ENCODE measurements at places on chromosomes 6 and 20.

GRCh38 chr6:139595183-139595582 lies 220.7 kb upstream of the CITED2 start:
- peak; percentile 17 for DNase-seq

- DNase-seq: no peak
Observed at GRCh38 chr6:127608554-127609270, 31.7 kb downstream of the C6orf58 start.

GRCh38 chr6:30571762-30572082 lies 480 bp downstream of the ABCF1 start:
- DNase-seq: no peak

GRCh38 chr6:144360401-144360800 lies 75.3 kb downstream of the UTRN start:
- DNase-seq: no peak

- DNase-seq: no peak
Observed at GRCh38 chr6:12342664-12343063, 52.5 kb downstream of the EDN1 start.

DNA sequence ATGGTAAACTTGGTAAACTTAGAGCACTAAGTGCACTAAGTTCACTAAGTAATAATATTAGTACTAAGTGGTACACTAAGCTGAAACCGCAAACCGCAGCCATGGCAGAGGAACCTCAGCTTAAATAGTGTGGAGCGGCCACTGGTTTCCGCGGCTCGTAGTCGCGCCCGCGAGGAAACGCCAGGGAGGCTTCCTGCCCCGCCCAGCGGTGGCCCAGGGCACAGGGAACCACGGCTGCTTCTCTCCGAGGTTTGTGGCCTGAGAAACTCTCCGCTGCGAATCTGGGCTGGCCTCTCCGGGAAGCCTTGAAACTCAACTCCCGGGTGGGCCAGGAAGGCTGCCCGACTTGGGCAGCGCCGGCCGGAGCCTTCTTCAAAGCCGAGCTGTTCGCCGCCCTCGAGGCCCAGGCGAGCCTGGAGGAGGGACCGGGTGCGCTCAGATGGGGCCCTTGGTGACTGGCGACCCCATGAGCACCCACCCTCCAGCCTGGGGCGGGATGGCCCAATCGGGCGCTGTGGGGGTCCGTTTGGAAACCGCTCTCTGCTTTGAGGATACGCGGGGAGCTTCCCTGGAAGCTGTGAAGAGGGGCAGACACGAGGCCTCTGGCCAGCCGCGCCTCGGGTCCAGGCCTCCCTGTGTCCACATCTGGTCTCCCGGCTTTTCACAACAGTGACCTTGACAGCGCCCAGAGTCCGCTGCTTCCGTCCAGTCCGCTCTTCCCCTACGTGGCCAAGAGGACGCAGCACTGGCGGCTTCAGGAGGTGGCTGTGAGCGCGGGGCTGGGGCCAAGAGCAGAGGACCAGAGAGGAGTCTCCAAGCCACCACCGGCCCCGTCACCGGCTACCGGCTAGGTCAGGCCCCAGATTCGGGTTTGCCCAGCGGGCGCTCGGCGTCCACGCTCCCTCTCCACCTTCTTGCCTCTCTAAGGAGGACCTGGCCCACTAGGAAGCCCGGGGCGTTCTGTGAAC lies 25.4 kb upstream of the HLA-E start:
- DNase-seq: peak; percentile 19

DNA sequence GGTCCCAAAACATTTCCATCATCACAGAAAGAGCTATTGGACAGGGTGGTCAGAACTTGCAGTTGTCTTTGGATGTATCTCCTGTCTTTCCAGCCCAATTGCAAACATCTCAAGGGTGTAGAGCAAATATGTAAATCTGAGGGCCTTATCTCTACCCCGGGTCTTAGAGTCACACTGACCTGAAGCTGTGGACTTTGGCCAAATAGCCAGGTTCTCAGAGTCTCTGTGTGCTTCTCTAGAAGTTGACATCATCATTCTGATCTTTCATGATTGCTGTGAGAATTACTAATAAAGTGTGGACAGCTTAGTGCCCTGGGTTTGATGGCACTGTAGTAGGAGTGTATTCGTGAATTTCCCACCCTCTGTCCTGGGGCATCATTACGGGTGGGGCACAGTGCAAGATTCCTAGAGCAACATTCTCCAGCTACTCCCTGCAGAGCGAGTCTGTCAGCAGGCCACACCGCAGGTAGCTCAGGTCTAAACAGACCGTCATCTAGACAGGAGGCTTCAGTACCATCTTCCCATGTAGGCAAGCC lies 71.1 kb downstream of the SLC24A3 start:
- no peak for DNase-seq

DNA sequence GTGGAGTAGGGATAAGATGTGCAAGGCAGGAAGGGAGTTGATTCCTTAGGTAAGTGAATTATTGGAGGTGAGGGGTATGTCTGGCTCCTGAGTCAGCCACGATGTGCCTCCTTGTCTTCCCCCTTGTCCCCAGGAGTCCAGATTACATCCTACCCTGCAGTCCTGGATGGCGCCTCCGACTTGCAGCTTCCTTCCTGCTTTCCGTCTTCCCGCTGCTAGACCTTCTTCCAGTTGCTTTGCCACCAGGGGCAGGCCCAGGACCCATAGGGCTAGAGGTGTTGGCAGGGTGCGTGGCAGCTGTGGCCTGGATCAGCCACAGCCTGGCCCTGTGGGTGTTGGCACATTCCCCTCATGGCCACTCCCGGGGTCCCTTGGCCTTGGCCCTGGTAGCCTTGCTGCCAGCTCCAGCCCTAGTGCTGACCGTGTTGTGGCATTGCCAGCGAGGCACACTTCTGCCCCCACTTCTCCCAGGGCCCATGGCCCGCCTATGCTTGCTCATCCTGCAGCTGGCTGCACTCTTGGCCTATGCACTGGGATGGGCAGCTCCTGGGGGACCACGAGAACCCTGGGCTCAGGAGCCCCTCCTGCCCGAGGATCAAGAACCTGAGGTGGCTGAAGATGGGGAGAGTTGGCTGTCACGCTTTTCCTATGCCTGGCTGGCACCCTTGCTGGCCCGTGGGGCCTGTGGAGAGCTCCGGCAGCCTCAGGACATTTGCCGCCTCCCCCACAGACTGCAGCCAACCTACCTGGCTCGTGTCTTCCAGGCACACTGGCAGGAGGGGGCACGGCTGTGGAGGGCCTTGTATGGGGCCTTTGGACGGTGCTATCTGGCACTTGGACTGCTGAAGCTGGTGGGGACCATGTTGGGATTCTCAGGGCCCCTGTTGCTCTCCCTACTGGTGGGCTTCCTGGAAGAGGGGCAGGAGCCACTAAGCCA lies 4.9 kb downstream of the ABCC10 start:
- DNase-seq: no peak

GRCh38 chr6:31579546-31580437 lies 2.4 kb downstream of the LTB start:
- no peak for DNase-seq

- DNase-seq: peak; percentile 90
Observed at GRCh38 chr20:38932457-38933120, 6.4 kb downstream of the FAM83D start.

GRCh38 chr6:93416571-93417420 lies 2.6 kb downstream of the EPHA7 start:
- DNase-seq: peak; percentile 12

GRCh38 chr20:33124261-33124660 lies 43.7 kb upstream of the BPIFA2 start:
- no peak for DNase-seq

- DNase-seq: no peak
Observed at GRCh38 chr20:44247131-44247571, at the start of gene GDAP1L1. Gene GDAP1L1, plus strand, starts transcription at chr20:44247308. Its CDS starts 27 bp downstream, at chr20:44247335.

DNA sequence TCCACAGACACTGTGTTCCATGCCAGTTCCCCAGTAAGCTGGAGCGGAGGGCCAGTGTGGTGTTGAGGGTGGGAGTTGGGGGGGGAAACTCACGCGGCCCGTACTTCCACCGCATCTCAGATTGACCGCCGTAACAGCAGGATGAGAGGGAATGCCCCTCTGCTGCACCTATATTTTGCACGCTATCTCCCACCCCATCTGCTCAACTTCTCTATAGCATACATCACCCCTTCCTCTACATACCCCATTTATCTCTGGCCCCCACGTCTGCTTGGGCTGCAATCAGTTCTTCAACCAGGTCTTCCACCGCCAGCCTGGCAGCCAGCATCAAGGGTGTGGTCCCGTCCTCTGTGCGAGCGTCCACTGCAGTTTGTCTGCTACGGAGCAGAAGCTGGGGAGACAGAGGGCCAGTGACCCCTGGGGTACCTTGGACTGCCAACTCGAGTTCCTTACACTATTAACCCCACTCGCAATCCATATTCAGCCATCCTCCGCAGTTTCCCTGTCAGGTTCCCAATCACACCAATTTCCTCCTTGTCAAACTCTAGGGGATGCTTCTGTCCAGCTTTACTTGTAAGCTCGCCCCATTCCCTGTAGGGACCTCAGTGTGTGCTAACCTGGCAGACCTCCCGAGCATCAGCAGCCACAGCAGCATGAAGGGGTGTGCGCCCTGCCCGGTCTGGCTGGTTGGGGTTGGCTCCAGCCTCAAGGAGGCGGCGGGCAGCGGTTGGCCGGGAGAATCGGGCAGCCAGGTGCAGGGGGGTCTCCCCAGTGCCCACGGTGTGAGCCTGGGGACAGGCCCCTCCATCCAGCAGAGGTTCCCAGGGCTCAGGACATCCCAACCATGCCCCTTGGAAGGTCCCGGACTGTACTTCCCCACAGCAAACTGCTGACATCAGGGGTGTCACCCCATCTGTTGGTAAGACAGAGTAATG lies 4.5 kb upstream of the GPSM3 start:
- DNase-seq: peak; percentile 12

GRCh38 chr6:22072949-22073348 lies 223.9 kb downstream of the PRL start:
- DNase-seq: peak; percentile 57

GRCh38 chr20:61355585-61355984 lies 103.5 kb downstream of the CDH4 start:
- DNase-seq: no peak

DNA sequence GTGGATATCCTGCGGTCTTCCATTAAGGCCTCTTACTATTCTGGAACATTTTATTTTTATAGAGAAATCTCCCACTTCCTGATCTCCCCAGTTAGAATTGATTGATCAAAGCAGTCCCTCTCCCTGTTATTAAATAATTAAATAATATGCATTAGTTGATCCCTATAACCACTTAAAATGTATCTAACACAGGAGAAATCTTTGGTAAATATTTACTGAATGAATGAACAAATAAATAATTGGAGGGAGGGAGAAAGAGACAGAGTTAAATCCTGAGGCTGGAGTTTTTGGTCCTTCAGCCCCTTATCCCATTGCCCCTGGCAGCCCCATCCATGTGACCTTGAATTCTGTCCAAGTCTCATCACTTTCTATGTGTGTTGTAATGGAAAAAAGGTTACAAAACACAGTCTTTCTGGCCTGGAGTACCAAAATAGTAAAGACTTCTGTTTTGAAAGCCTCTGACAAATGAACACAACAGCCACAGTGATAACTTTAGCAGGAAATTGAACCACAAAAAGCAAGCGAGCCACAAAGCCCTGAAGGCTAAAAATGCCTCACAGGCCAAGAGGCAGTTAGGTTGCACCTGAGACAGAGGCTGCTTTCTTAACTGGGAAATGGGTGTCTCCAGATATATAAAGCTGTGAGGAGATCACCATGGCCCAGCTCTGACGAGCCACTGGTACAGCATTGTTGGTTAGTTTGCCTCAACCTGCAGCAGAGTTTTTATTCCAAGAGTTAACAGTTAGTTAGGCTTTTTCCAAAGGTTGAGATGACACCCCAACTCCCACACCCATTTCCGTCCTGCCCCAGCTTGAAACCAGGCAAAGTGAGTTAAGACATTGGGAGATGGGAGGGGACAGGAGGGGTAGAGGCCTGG lies 11.3 kb downstream of the NT5E start:
- peak; percentile 83 for DNase-seq

DNA sequence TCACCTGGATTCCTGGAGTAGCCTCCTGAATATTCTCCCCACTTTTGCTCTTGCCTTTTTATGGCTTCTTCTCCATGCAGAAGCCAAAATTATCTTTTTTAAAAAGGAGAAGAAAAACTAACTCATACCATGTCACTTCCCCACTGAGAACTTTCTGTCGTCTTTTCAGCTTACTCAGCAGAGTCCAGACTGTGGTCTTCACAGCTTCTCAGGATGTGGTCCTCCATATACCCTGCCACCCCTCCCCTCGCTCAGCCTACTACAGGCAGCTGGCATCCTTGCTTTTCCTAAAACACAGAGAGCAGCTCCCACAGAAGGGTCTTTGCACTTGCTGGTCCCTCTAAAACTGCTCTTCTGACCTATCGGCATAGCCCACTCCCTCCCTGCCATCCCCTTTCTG lies 89.4 kb upstream of the ISM1 start:
- no peak for DNase-seq

GRCh38 chr6:33998660-33999059 lies 147.2 kb downstream of the GRM4 start:
- no peak for DNase-seq

- no peak for DNase-seq
Observed at GRCh38 chr6:37277001-37277409, 19.1 kb upstream of the TMEM217 start.

GRCh38 chr6:33630014-33630413 lies 8.9 kb downstream of the ITPR3 start:
- no peak for DNase-seq

DNA sequence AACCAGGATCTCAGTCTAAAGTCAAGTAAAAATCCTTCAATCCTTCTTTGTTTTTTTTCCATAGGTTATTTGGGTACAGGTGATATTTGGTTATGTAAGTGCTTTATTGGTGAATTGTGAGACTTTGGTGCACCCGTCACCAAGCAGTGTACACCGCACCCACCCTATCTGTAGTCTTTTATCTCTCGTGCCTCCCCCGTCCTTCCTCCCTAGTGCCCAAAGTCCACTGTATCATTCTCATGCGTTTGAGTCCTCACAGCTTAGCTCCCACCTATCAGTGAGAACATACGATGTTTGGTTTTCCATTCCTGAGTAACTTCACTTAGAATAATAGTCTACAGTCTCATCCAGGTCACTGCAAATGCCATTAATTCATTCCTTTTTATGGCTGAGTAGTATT lies 879 bp downstream of the MUC22 start:
- DNase-seq: no peak

DNA sequence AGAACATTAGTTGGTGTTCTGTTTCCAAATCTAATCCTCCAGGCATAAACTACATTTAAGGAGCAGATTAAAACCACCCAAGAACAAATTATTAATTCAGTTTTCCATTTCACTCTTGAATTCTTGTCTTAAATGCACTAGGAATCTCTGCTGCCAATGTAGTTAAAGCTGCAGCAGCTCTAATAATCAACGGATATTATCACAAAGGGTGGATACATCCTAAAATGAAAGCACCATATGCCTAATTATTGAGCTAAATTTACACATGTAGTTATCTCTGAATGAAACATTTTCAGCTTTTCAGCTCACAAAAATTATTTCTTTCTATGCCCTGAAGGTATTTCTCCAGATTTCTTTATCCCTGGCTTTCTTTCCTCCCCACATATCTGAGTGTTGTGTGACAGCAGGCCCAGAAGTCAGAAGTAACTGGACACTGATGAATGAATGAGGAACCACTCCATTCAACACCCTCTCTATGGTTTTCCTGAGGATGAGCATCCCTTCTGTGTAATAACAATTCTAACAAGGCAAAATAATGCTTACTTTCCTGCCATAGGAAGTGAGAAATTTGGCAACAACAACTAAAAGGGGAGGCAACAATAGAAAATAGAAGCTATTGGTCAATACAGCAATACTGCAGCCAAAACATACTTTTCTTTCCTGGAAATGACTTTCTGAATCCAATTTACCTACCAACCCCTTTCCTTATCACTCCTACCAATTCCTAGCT lies 14.9 kb downstream of the MAN1A1 start:
- peak; percentile 62 for DNase-seq
